ENCODE measurements at places on chromosomes 1 and 21. TPM values are rescaled to one million over a fixed set of nuclear protein-coding genes. Genes with fewer than 3 reads are reported as not detected.
A peak's percentile ranks its signal among the peaks of the same experiment; 100 is the strongest.

- no peak overlapping the region for H3K27ac ChIP-seq
- H3K36me3 ChIP-seq: no peaks in the 10 kb centered on the region
- no peaks in the 10 kb centered on the region for H3K4me1 ChIP-seq
- DNase-seq: no peak
- H3K4me3 ChIP-seq: no peak overlapping the region
These were observed 219.8 kb downstream of the NEGR1 start for GRCh38 chr1:72062584-72062983.

DNA sequence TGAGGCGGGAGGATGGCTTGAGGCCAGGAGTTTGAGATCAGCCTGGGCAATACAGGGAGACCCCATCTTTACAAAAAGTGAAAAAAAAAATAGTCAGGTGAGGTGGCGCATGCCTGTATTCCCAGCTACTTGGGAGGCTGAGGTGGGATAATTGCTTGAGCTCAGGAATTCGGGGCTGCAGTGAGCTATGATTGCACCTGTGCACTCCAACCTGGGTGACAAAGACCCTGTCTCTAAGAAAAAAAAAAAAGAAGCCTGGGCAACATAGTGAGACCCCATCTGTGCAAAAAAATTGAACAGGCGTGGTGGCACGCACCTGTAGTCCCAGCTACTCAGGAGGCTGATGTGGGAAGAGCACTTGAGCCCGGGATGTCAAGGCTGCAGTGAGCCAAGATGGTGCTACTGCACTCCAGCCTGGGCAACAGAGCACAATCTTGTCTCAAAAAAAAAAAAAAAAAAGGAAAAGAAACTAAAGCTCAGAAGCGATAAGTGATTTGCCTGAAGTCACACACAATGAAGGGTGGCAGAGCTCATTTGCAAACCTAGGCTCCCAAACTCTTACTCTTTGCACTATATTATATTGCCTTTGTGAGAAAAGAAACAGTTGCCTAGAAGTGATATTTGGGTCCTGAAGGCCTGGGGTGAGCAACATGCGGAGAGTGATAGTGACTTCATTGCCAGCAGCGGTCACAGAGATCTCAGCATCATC, 2.0 kb downstream of the CCDC24 start:
- DNase-seq: no peak
- peaks cover 16% of the 10 kb centered on the region for H3K4me1 ChIP-seq
- no peak overlapping the region for H3K27ac ChIP-seq
- no peaks in the 10 kb centered on the region for H3K36me3 ChIP-seq
- H3K27me3 ChIP-seq: no peaks in the 10 kb centered on the region

DNA sequence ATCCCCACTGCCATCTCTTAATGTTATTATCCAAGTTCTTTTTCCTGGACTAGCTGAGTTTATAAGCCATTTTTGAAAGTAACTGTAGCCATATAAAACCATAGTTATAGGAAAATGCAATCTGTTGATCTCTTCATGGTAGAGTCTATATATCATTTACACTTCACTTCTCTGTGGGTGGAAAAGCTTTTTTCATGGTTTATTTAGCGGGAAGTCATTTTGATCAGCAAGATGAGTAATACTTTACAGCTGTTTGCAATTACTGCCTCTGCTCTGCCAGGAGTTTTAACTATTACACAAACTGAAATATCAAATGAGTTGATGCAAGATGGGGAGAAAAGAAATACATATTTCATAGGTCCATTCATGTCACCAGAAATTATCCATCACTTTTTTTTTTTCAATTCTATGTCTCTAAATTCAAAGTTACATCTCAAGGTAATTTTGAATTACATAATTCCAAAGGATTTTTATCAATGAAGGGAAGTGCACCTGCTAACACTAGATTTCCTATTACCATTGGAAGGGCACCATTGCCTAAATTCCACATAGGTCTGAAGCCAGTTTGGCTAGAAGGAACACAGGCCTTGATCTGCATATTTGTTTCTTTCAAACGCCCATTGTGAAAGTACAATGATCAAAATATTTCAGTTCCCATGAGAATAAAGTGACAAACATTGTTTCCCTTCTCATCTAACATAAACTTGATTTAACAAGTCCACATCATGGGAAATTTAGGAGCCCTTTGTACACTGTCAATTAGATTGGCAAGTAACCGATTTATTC, 296.7 kb downstream of the ZNF326 start:
- H3K27me3 ChIP-seq: no peaks in the 10 kb centered on the region
- H3K4me1 ChIP-seq: no peaks in the 10 kb centered on the region

Gene C1orf226
- total RNA-seq: 0.13 TPM

DNA sequence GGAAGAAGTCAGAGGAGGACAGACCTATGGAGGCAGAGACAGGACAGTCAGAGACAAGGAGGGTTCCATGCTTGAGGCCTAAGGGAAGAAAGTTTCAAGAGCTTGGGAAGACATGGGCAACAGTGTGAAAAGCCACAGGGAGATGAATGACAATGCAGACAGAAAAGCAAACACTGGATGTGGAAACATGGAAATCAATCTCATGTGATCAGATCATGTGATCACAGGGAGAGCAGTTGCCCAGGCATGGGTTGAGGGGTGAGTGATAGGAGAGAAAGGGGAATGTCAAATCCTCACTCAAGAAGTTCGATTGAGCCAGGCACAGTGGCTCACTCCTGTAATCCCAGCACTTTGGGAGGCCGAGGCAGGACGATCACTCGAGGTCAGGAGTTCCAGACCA, 17.2 kb downstream of the PTAFR start:
- no peaks in the 10 kb centered on the region for H3K27me3 ChIP-seq
- no peaks in the 10 kb centered on the region for H3K36me3 ChIP-seq
- H3K4me3 ChIP-seq: no peak overlapping the region
- DNase-seq: no peak

GRCh38 chr1:198491596-198491995, 48.9 kb downstream of the ATP6V1G3 start:
- no peaks in the 10 kb centered on the region for H3K4me1 ChIP-seq
- DNase-seq: no peak
- no peaks in the 10 kb centered on the region for H3K36me3 ChIP-seq
- H3K4me3 ChIP-seq: no peak overlapping the region
- no peak overlapping the region for H3K27ac ChIP-seq

DNA sequence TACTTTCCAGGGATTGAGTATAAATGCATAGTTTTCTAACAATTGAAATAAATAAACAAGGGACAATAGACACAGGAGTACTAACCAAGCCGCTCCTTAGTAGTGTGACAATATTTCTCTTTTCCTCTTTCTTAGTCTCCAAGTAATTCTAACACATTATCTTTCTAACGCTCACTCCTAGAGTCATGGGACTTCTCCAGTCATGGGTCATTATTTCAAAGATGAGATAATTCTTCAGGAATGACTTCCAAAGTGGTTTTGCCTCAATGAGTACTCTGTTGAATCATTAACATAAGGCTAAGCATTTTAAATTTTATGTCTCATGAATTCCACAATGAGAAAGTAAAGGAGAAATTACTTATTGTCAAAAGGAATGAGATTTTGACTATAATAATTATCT, 605.8 kb upstream of the ADAMTS5 start:
- no peaks in the 10 kb centered on the region for H3K36me3 ChIP-seq
- no peak overlapping the region for H3K4me3 ChIP-seq
- no peak for DNase-seq
- H3K4me1 ChIP-seq: no peaks in the 10 kb centered on the region

GRCh38 chr1:240031009-240031408, 60.7 kb upstream of the FMN2 start:
- H3K4me1 ChIP-seq: no peaks in the 10 kb centered on the region
- H3K27me3 ChIP-seq: peaks cover 2% of the 10 kb centered on the region
- no peak for DNase-seq
- H3K27ac ChIP-seq: no peak overlapping the region

Gene B3GALT5
- 0.05 TPM for total RNA-seq

DNA sequence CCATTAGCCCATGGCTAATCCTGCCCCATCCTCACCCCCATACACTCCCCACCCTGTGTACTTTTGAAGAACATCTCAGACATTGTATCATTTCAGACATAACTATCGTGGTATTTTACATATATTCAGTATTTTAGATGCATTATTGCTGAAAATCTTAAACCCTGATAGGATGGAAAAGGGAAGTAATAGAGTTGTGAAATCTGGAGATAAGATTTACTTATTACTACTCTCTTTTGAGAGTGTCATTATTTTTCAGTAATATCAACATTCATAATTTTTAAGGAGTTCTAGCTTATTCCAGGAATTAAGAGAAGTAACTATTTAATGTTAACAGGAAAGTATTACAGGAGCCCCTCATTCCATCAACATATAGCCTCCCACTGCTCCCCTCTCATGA, 34.4 kb downstream of the ADCY10 start:
- no peaks in the 10 kb centered on the region for H3K36me3 ChIP-seq
- no peak overlapping the region for H3K27ac ChIP-seq
- no peaks in the 10 kb centered on the region for H3K4me1 ChIP-seq
- H3K27me3 ChIP-seq: no peaks in the 10 kb centered on the region

Gene UBXN10
- total RNA-seq: 3.6 TPM

GRCh38 chr1:33872683-33873082, 8.8 kb downstream of the HMGB4 start:
- H3K4me3 ChIP-seq: no peak overlapping the region
- peaks cover 9% of the 10 kb centered on the region for H3K4me1 ChIP-seq
- H3K27me3 ChIP-seq: no peaks in the 10 kb centered on the region
- no peak for DNase-seq
- H3K27ac ChIP-seq: no peak overlapping the region

GRCh38 chr1:160681066-160681890, 30.3 kb downstream of the CD48 start:
- H3K36me3 ChIP-seq: peaks cover 66% of the 10 kb centered on the region
- H3K4me1 ChIP-seq: peaks cover 53% of the 10 kb centered on the region
- DNase-seq: peak; percentile 83
- no peaks in the 10 kb centered on the region for H3K27me3 ChIP-seq
- H3K4me3 ChIP-seq: no peak overlapping the region

DNA sequence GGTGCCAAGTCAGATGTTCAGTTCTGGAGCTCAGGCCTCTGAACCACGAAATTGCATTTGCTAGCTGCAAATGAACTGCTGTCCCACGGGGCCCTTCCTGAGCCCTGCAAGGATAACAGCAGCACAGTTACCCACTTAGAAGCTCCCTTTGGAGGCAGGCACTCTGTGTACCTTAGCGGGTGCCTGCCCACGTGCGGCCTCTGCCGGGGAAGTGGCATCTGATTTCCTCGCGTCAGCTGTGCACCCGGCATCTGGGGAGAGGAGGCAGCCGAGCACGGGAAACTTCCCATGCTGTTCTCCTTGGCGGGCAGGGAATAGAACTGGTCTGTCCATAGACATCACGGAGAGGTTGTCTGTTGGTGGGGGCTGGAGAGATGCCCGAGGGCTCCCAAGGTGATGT, 148.0 kb upstream of the C1orf174 start:
- no peak overlapping the region for H3K4me3 ChIP-seq
- no peak overlapping the region for H3K27ac ChIP-seq
- H3K4me1 ChIP-seq: peaks cover 6% of the 10 kb centered on the region
- DNase-seq: no peak
- H3K36me3 ChIP-seq: no peaks in the 10 kb centered on the region

Gene LRRC3
- 0.36 TPM for total RNA-seq

GRCh38 chr21:40331804-40332203, 464.6 kb downstream of the PCP4 start:
- H3K4me1 ChIP-seq: no peaks in the 10 kb centered on the region
- H3K36me3 ChIP-seq: no peaks in the 10 kb centered on the region
- DNase-seq: no peak
- no peaks in the 10 kb centered on the region for H3K27me3 ChIP-seq

DNA sequence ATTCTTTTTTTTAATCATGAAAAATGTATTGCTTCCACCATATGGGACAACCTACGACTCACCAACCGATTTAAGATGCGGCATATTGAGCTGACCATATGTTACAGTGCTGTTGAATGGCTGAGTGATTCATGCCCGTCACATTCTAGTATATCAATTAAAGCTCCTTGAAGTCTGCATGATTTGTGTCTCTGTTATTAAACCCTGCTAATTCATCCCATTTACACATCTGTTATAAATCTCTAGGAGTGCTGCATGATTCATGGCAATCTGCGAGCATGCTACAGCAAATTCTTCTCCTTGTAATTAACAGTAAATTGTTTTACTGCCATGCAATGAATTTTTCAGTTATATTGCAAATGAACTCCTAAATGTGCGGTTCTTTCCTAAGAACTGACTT, 239.8 kb downstream of the USH2A start:
- no peak for DNase-seq
- no peaks in the 10 kb centered on the region for H3K27me3 ChIP-seq
- H3K36me3 ChIP-seq: no peaks in the 10 kb centered on the region
- H3K27ac ChIP-seq: no peak overlapping the region

GRCh38 chr1:25872713-25873112, 2.8 kb downstream of the PAQR7 start:
- no peak for DNase-seq

DNA sequence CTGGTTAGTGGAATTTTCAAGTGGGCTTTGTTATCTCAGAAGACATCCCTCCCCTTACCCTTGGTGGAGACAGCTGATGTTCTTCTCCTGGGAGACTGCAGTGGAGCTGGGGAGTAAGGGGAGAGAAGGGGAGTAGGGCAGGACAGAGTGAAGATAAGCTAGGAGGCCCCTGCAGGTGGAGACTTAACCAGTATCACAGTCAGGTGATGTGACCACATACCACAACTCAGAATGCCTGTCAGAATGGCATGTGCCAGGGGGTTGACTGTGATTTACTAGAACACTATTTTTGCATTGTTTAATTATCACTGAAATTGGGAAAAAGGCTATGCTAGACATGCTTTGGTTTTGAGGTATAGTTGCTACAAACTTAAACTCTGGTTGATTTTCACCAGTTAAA, 124.6 kb downstream of the NRDC start:
- no peak overlapping the region for H3K27ac ChIP-seq
- H3K4me1 ChIP-seq: no peaks in the 10 kb centered on the region
- DNase-seq: no peak
- no peak overlapping the region for H3K4me3 ChIP-seq

DNA sequence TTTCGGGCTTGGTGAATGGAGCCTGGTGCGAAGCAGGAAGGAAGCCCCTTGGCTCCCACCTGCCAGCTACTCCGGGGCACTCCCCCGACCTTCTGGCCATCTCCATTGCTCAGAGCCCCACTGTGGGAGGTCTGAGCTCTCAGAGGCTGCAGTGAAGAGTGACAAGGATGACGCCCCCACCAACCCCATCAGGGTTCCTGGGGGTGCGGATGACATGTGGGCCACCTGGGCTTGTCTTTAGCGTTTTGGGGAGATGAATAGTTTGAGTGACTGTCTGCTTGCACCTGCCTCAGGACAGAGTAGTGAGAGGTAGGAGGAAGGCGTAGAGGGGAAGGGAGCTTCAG, 43.2 kb upstream of the LBR start:
- H3K27me3 ChIP-seq: no peaks in the 10 kb centered on the region
- H3K36me3 ChIP-seq: no peaks in the 10 kb centered on the region
- no peak overlapping the region for H3K27ac ChIP-seq
- peaks cover 55% of the 10 kb centered on the region for H3K4me1 ChIP-seq
- H3K4me3 ChIP-seq: no peak overlapping the region
- DNase-seq: no peak

- no peak overlapping the region for H3K27ac ChIP-seq
- H3K4me3 ChIP-seq: no peak overlapping the region
These were observed 57.0 kb downstream of the VPS26C start for GRCh38 chr21:37210130-37210529.

Gene NIT1
- total RNA-seq: 31.6 TPM

Gene SLC5A9
- total RNA-seq: not detected

- H3K4me3 ChIP-seq: no peak overlapping the region
- no peaks in the 10 kb centered on the region for H3K36me3 ChIP-seq
- H3K27ac ChIP-seq: no peak overlapping the region
- no peak for DNase-seq
These were observed 221.4 kb upstream of the PKN2 start for GRCh38 chr1:88462488-88463261.

Data from natural killer cell (primary cell).